Dermis blood vessel endothelial cell (primary cell): ENCODE measurements at places on chromosomes 7 and 10.

- DNase-seq = peak; percentile 18
Observed at GRCh38 chr10:21170216-21170615, 273.1 kb upstream of the NEBL start.

DNA sequence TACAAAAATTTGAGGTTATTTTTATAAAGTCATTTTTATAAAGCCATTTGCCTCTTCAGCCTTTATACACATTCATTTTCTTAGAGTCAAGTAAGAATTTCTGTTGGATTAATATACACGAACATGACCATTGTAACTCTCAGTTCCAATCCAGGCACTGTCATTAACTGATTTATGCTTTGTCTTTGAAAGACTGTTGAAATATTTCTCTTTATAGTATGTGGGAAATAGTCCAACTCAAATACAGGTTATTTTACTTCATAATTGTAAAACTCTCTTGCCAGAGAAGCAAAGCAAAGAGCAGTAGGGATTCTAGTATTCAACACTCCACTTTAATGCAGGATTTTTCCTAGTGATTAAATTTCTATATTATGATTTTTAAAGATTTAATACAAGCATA lies 36.5 kb upstream of the PAPSS2 start:
- no peak for DNase-seq

DNA sequence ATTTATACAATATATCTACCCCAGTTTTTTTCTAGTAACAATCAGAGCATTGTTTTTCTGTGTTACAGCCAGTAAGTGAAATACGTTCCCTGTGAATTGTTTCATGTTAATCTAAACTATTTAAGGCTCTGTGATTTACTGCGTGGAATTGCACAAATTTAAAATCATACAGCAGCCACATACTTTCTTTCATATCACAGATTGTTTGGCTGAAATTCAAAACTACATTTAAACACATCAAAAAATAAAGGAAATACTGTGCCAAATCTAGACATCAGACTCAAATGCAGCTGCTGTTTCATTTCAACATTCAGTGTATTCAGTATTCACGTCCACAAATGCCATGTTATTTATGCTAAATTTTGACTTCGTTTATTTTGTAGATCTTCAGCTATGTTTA lies 242.6 kb upstream of the HGF start:
- no peak for DNase-seq

- no peak for DNase-seq
Observed at GRCh38 chr7:133796782-133797745, 330.1 kb upstream of the LRGUK start.

GRCh38 chr7:12493407-12493806 lies 77.1 kb upstream of the SCIN start:
- no peak for DNase-seq

- no peak for DNase-seq
Observed at GRCh38 chr10:132847856-132848255, 61.9 kb upstream of the NKX6-2 start.

GRCh38 chr10:122139627-122140170 lies 131.4 kb upstream of the BTBD16 start:
- no peak for DNase-seq

GRCh38 chr7:50156706-50157105 lies 63.7 kb upstream of the ZPBP start:
- no peak for DNase-seq

DNA sequence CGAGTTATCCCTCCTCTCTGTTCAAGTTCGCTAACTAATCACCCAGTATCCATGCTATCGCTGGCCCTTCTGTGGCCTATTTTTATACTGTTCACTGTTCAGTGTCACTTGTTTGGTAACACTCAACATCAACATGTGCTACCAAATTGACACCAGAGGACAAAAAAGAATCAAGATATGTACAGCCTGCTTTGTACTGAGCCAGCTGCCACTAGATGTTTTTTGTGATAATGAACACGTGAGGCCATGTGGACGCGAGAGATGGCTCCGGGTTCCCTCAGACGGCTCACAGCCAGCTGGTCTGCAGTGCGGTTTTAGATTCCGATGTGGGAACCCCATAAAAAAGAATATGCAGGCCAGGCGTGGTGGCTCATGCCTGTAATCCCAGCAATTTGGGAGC lies 21.2 kb downstream of the CAV1 start:
- DNase-seq = no peak

- no peak for DNase-seq
Observed at GRCh38 chr7:36318116-36318515, 71.5 kb upstream of the ANLN start.

DNA sequence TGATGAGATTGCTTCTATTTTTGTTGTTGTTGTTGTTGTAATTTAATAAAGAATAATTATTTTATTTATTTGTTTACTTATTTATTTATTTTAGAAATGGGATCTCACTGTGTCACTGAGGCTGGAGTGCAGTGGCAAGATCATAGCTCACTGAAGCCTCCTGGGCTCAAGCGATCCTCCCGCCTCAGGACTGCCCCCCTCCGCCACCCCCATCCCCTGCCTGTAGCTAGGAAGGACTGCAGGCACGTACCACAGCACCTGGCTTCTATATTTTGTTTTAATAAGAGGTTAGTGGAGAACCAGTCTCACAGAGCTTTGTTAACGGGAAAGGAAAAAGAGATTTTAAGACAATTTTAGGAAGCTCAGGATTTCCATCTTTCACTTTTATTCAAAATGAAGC lies 19.5 kb upstream of the SMC3 start:
- no peak for DNase-seq

GRCh38 chr7:81685270-81685868 lies 84.5 kb downstream of the HGF start:
- DNase-seq = no peak

GRCh38 chr7:50860598-50860997 lies 77.9 kb upstream of the GRB10 start:
- no peak for DNase-seq

DNA sequence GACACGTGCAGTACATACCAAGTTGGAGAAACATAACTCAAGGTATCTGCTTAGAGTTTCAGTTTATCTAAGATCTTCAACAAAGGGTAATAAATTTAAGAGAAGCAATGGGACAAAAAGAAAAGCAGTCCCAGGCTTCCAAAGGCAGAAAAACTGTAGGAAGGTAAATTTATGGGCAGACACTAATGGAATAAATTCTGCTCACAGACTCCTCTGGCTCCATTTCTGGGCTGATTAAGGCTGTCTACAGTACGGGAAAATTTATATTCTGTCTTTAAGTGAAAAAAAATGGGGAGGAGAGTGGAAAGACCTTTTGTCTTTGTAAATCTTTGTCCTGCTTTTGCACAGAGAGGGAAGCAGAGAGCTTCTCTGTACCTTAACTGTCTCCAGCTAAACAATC lies 587.5 kb upstream of the IGFBP3 start:
- DNase-seq = no peak

- DNase-seq = no peak
Observed at GRCh38 chr10:127386606-127387327, 162.3 kb upstream of the NPS start.

DNA sequence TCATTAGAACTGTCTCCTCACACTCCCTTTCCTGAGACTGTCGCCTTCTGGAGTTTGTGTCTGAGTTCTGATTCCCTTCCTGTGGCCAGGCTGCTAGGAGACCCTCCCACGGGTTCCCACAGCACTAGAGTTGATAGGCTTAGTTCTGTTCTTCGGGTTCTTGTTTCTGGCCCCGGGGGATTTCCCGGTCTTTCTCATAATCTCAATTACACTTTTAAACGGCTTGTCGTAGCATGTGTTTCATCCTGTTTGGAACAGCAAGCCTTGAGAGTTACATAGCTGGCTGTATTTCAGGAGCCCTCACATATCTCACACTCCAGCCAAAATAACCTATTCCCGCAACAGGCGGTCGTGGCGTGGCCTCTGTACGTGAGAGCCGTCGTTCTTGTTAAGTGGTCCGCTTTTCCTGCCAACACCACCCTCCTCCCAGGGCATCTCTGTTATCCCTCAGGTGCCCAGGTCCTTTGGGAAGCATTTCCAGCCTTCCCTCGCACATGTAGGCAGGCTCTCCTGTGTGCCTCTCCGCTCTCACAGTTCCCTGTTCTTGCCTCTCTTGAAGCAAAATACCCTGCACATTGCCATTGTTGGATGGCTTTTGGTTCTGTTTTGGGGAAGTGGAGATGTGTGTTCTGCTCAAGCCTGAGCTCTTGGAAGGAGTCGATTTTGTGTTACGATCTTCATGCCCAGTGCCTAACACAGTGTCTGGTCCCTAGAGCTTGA lies 46.0 kb downstream of the CDC123 start:
- DNase-seq = peak; percentile 27

- no peak for DNase-seq
Observed at GRCh38 chr10:6465854-6466601, 114.0 kb downstream of the PRKCQ start.

GRCh38 chr7:42278344-42278743 lies 41.3 kb upstream of the GLI3 start:
- no peak for DNase-seq

DNA sequence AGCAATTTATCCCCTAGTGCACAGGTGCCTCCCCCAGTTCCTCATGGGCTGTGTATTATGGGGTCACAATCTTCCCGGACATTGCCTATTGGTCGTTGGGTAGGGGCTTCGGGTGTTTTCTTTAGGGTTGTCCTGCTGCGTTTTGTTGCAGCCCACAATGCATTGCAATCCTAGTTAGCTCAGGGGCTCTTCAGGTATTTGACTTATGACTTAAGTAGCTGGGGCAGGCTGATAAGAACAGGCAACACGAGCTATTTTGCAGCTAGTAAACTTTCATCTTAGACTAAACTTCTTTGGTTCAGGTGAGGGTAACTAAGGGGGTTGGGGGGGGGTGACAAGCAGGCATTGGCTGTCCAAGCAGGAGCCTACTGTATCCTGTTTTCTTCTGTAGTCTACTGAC lies 158.5 kb downstream of the TPST1 start:
- no peak for DNase-seq

DNA sequence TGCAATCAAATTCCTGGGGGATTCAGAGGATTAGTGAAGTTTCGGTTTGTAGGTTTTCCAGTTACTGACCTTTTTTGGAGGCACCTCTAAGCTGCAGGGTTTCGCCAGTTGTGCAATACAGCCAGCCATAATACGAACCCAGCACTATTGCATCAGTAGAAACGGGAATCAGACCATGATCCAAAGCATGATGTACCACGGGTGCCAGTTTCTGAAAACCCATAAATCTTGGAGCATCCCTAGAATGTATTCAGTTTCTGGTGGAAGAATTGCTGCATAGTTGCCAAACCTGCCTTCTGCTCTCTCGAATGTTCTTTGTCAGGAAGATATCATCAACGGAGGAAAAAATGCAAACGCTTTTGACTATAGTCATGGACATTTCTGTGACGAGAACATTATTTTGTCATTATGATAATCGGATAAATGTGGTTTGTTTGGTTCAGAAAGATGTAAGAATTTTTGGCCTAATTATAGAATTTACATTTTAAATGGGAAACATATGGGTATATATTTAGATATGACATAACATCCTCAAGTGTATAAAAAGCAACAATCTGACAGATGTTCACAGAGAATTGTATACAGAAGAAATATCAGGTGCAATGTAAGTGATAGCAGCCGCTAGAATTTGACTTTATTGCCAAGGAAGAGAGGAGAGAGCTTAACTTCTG lies 186.2 kb upstream of the PRKCQ start:
- DNase-seq = no peak

- no peak for DNase-seq
Observed at GRCh38 chr7:147852833-147853232, 737.7 kb upstream of the C7orf33 start.

- peak; percentile 46 for DNase-seq
Observed at GRCh38 chr10:62046522-62047227, 145.2 kb downstream of the ARID5B start.

GRCh38 chr10:80408242-80409101 lies at the start of gene PRXL2A:
Gene PRXL2A, plus strand, starts transcription at chr10:80408551. Its CDS starts 11,917 bp downstream, at chr10:80420468.
- peak; percentile 88 for DNase-seq

GRCh38 chr7:137423321-137423720 lies 79.8 kb upstream of the PTN start:
- no peak for DNase-seq

- DNase-seq = no peak
Observed at GRCh38 chr10:109919220-109919619, 4.1 kb downstream of the XPNPEP1 start.

- no peak for DNase-seq
Observed at GRCh38 chr10:102405108-102405571, 9.6 kb downstream of the NFKB2 start.

GRCh38 chr7:20795881-20796280 lies 9.2 kb upstream of the SP8 start:
- no peak for DNase-seq

DNA sequence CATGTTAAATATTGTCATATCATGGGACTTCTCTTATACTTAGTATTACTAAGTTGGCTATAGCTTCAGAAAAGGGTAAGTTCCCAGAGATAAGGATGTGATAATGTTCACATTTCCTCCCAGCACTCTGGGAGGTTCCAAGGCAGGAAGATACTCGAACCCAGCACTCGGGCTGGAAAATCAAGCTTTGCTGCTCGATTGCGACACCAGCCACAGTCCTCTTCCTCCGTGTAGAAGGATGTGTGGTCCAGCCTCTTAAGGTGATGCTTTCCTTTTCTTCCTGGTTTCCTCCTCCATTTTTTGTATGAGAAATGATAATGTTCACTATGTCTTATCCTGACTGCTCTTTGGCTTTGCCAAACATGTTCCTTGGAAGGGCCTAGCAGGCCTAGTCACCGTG lies 3.2 kb downstream of the BMS1 start:
- DNase-seq = no peak

DNA sequence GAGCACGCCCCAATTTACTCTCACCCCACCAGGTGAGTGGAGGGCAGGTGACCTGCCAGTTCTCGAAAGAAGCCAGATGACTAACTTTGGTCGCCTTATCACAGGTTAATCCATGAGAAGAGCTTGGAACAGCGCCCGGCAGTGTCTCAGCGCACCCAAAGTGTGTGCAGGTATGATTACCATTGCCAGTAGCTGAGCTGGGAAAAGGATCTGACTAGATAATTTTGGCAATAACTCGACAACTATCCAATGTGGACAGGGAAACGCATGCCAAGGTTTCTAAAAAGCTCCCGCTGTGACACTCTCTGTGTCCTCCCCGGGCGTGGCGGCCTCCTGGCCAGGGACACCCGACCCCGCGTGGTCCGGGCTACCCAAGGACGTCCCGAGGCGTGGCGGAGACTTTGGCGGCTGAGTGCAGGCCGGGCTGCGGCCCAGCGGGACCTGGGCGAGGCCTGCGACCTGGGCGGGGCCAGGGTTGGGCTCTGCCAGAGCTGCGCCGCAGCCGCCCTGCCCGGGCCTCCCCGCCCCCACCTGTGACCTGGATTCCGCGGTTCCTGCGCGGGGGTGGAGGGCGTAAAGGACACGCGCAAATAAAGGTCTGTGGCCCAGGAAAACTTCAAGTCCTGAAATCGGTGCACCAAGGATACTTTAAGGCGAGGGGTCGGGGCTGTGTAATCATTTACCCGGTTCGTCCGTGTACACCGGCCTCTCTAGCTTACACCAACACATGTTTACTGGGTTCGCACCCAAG lies 13.7 kb upstream of the WAPL start:
- peak; percentile 11 for DNase-seq

- peak; percentile 25 for DNase-seq
Observed at GRCh38 chr10:116183733-116184511, 89.1 kb downstream of the GFRA1 start.

- no peak for DNase-seq
Observed at GRCh38 chr7:64181586-64181985, 25.4 kb upstream of the ZNF735 start.

GRCh38 chr7:7565746-7566650 lies 686 bp upstream of the MIOS start:
- DNase-seq = no peak
